NCI-H1930 (cell line): ENCODE measurements at places on chromosomes 11 and 22.

- no peak for DNase-seq
These were observed 92.7 kb downstream of the FDX1 start for GRCh38 chr11:110522471-110522870.

DNA sequence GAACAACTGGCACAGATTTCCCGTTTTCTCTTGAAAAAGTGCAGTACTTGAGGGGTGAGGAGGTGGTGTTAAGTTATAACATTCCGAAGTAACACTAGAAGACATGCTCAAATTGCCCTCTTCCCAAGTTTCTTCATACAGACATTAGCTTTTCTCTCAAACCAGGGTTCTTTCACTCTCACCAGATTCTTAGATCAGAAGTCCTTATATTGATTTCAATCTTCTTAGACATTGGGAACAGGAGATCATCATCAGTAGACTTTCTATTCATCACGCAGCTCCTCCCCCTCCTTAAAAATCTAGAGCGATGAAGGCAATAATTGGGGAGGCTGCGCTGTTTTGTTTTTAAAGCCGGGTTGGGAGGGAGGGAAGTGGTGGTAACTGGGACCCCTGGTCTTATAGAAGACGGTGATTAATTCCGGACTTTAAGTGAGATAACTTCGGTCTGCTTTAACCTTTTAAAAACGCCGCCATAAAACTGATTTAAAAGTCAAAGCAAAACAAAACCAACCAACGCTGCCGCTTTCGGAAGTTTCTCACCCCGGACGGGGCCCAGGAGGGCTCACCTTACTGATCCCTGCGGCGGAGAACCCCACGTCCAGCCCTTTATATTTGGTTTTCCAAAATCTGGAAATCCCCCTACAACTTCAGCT, 665 bp downstream of the USP28 start:
- DNase-seq = no peak

DNA sequence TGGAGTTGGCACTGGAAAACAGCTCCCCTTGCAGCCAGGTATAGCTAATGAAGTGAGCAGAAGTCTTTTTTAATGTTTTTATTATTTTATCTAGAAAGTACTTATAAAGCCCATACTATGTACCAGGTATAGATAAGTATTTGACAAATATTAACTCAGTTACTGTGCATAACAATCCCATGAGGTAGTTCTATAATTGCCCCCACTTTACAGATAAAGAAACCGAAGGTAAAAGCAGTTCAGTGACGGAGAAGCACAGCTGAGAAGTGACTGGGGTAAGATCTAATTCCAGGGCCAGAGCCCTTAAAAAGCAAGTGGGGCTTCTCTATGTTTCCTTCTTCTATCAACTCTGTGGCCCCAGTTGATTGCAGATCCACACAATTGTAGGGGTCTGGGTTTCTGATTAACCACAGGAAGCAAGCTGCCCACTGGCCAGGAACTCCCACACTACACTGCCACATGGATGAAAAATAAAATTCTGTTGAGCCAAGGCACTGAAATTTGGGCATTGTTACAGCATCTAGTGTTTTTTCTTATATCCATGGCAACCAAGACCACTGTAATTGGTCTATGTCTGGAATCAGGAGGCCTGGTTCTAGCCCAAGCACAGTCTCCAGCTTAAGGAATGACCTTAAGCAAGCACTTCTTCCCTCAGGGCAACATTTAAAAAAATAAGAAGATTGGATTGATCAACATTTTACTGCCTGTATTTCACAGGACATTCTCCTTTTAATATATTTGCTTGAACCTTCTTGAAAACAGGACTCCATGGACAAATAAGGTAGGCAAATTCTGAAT, 55.3 kb upstream of the TEAD1 start:
- DNase-seq = no peak

- DNase-seq = no peak
These were observed 59.4 kb downstream of the PPFIBP2 start for GRCh38 chr11:7573193-7573557.

DNA sequence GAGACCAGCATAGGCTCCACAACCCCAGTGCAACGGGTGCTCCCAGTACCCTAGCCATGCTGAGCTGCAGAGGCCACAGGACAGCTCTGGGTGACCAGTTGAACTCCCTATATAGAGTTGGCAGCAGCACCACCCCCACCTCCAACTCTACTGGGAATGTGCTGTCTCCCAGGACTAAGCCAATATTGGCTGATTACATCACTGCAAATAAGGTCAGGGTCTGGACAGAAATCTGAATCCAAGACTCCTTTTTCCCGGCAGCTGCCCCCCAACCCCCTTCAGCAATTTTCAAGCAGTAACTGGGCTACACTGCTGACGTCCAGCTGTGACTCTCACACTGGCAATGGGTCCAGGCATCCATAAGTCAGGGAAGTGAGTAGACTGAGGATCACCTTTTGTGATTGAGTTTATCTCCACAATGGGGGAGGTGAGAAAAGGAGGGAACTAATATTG, at the start of gene HPX:
TSS of gene HPX (minus strand) at position 82 of the 453 bp plus-strand sequence. CDS start at position 58, 24 bp downstream.
- DNase-seq = no peak

GRCh38 chr11:131691181-131692041, 321.0 kb downstream of the NTM start:
- DNase-seq = no peak

DNA sequence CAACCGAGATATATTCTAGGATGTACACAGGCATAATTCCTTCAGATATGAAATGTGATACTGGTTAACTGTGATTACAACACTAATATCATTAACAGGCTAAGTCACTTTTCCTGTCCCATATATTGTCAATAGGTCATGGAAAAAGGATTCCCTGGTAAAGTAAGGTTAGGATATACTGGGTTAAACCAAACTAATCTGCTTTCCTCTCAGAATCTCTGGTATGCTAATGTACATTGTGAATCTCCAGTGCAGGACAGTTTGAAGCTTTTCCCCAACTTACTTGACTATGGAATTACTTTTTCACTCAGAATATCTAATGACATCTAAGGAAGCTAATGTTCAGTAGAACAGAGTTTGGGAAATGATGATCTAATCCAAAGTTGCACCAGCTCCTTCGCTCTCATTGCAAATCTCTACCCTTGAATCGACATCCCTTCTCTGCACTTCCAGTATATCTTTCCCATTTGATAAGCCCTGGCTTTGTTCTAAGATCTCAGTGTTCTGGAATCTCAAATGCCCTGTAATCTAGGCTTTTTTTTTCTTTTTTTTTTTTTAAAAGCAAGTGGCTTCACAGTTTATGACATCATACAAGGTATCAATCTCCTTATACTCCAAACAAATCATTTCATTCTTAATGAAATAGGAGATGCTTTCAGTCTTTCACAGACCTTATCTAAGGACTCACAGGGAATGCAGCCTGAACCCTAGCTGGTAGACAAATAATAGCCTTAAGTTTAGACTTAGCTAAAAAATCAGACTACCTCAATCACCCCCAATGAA, 43.8 kb downstream of the COPB1 start:
- DNase-seq = no peak

DNA sequence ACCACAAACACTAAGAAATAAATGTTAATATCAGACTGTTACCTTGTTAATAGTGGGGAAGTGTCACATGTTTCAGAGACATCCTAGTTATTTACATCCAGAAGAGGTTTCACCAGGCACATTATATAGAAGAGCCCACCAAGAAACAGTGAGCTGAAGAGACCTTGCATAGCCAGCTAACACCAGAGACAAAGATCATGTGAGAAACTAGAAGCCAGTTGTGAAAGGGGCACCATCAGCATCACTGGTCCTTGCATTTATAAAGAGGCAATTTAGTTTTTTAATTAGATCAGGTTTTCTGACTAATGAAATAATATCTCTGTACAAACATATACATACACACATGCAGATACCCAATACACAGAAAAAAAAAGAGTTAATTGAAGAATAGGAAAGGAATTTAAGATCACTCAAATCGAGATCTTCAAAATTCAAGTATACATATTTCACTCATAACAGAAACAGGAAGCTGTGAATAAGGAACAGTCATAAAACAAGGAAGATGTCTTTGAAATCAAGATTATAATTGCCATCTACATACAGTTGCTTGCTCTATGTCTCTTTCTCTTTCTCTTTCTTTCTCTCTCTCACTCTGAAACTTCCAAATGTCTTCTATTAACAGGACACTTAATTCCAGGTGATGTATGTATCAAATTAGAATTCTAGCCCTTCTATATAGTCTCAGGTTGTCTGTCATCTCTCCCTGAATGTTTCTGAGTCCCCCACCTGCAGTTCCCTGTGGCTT, 348.7 kb downstream of the ETS1 start:
- no peak for DNase-seq
